ENCODE measurements at places on chromosomes 3 and 15.

DNA sequence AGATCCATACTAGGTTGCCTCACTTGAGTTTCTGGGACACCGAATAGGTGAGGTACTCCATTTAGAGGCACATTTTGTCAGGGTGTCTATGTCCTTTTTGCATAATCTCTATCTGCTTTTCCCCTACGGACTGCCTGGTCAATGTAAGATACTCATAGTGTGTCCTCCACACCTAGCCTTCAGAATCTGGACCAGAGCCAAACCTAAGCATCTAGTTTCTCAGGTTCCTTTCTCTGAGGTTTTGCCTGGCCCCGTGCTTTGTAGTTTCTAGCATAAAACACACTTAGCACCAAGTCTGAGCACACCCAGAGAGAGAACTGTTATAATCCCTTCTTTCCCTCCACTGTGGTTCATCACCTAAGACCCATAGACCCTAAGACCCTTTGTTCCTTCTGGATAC is 105.9 kb upstream of the MLF1 start:
- DNase-seq, result no peak

GRCh38 chr3:67529915-67530314 is 124.5 kb downstream of the SUCLG2 start:
- DNase-seq, result no peak

DNA sequence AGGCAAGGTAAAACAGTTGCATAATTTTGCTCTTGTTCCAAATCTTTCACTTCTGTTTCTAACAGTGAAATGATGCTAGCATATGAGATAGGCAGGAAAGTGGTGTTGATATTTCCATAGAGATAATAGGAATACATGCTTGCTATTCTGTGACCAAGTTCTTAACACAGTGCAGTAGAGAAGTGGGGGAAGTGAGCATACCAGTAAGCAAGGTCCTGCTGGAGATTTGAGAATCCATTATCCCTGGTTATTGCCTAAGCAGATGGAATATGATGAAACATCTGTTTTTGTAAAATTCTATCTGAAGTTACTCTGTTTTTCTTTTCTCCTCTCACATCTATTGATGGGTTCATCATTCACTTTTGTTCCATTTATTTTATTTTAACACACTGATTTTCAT is 28.7 kb downstream of the USP8 start:
- no peak for DNase-seq

GRCh38 chr3:11554236-11554610 is 89.5 kb downstream of the VGLL4 start:
- no peak for DNase-seq

GRCh38 chr3:133283958-133284807 is 115.7 kb upstream of the BFSP2 start:
- no peak for DNase-seq

- DNase-seq, result no peak
Observed at GRCh38 chr15:44633603-44634002, 29.9 kb downstream of the SPG11 start.
